Activated CD4-positive, alpha-beta memory T cell treated with anti-CD3 and anti-CD28 coated beads for 36 hours (primary cell): ENCODE measurements at places on chromosomes 4 and X.

- DNase-seq = no peak
These were observed 708.1 kb downstream of the GLUD2 start for GRCh38 chrX:121755541-121755940.

GRCh38 chr4:124486423-124486822, 226.1 kb downstream of the ANKRD50 start:
- DNase-seq = no peak

DNA sequence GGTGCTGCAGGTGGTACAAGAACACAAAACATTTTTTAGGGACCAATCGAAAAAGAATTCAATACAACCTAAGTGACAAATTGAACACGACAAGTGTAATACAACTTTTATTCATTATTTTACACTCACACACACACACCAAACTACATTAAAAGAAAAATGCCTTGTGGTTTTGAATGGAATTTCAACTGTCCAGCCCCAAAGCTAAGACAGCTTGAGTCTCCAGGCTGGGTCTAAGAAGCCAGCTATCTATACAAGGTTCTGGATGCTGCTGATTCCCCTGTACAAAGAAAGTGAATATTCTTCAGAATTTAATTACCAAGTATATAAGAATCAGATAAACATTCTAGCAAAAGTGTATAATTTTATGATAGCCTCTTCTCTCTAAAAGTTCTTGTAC, 118.2 kb downstream of the PPP3CA start:
- no peak for DNase-seq

- no peak for DNase-seq
These were observed 373.7 kb downstream of the AR start for GRCh38 chrX:67917421-67918010.

DNA sequence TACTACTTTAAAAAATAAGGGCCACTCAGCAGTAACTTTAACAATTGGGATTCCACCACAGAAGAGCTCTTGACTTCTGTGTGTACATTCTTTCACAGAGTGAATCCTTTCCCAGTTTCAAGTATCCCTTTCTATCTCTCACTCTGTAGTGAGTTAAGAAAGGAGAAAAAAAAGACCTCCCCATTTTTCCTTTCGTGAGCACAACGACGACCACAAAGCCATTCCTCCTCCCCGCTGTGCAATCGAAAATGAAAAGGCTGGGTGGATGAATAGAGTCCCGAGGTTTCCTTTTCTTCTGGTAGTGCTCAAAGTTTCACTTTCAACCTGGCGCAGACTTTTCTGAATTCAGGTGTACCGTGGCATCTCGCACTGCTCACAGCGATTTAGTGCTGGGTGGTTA, 58.0 kb downstream of the TAB3 start:
- peak; percentile 58 for DNase-seq

DNA sequence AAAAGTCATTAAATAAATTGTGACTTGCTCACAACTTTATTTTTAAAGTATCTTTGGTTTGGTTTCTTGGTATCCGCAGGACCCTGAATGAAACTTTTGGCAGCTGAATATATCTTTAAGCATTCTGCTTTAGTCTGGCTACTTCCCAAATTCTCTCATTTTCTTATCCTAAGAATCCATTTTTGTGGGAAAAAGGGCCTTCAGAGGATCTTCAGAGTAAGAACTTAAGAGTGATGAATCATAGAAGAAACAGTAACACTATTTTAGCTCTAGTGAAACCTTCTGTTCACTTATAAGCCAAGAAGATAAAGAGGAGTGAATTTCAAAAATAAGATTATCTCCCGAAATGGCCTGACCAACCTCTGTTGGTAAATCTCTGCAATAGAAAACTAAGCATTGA, 540.6 kb upstream of the MAGEB18 start:
- no peak for DNase-seq

DNA sequence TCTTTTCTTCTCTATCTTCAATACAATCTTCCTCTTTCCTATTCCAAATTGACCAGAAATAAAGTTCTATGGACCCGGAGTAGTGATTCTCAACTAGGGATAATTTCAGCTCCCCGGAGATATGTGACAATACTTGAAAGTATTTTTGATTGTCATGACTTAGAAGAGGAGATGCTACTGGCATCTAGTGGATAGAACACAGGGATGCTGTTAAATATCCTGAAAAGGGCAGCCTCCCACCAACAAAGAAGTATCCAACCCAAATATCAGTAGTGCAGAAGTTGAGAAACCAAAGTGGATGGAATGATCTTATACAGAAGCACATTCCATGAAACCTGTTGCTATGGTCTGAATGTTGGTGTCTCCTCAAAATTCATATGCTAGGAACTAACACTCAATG, 65.7 kb upstream of the NDST3 start:
- DNase-seq = no peak
